Mesothelial cell of epicardium (in vitro differentiated cells): ENCODE measurements at places on chromosomes 7 and 10.

DNA sequence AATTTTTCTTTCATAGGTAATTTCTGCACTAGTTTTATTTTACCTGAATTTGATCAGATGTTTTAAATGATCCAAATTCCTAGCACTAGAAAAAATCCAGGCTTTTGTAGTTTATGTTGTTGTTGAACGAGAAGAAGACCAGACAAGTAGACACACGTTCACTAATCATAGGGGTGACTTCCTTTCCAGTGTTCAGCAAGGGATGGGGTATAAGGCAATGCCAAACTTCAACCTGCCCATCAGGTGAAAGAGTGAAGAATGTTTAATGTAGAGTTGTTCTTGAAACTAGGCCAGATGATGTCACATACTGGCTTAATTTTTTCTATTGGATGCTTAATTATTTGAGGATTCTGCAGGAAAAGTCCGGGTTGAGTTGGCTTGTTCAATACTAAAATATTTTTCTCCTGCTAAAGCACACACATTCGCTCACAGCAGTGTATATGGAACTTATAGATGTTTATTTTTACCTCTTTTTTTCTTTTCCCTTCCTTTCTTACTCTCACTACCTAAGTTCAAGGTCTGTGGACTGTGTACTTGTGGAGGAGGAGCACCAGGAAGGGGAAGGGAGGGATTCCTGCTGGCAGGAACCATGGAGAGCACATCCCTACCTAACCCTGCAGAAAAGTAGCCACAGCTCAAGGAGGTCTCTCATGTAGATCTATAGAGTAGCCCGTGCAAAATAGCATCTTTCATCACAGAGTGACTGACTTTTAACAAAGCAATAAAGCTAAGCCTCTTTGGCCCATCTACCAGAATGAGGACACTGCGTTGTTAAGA is 23.1 kb upstream of the AKR1E2 start:
- DNase-seq: no peak

DNA sequence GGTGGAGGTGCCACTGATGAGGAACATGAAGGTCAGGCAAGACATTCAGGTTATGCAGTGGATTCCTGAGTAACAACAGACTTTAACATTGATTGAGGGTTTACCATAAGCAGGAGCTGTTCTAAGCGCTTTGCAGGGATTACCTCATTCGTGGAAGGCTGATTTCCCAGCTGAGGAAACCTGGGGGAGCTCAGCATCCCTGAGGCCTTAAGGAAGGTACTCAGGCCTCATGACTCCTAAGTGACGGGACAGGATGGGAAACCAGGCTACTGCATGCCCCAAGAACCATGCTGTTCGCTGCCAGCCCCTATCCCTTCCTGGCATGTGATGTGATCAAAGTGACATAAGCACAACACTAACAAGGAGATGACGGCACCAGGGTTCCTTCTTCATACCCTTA is 143.6 kb upstream of the NFE2L3 start:
- DNase-seq: no peak

DNA sequence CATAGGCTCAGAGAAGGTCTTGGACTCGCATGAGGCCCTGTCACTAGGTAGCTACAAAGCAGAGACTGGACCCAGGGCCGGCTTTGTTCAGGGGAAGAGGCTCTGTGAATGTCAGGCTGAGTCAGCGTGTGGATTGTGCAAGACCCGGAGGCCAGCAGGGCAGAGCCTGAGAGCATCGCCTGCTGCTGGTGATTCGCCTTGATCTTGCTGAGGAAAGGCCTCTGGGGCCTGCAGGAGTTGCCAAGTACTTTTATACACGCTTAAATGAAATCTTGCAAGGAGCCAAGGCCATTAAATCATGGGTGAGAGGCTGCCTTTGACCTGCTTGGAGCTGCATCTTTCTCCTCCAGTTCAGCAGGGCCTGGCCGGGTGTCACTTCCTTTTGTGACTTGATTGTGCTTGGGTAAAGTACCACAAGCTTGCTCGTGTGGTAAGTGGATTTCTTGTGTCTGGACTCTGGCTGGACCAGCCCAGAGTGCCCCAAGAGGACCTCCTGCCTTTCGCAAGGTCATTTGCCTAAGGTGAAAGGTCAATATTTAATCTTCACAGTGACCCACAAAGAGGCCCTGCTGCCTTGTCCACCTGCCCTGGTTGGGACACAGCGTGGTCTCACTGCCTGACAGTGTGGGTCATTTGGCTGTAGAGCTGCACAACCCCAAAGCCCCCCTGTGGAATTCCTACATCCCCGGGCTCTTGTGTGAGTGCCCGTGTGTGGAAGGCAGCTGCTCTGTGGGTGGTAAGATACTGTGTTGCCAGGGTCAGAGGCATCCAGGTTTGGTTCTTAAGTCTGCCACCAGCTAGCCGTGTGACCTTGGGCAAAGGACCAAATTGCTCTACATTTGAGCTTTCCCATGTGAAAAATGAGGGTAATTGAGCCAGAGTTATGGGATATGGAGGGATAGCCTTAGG is 38.6 kb upstream of the SH2D4B start:
- no peak for DNase-seq

GRCh38 chr10:80196950-80197315 is 8.4 kb downstream of the ANXA11 start:
- no peak for DNase-seq

DNA sequence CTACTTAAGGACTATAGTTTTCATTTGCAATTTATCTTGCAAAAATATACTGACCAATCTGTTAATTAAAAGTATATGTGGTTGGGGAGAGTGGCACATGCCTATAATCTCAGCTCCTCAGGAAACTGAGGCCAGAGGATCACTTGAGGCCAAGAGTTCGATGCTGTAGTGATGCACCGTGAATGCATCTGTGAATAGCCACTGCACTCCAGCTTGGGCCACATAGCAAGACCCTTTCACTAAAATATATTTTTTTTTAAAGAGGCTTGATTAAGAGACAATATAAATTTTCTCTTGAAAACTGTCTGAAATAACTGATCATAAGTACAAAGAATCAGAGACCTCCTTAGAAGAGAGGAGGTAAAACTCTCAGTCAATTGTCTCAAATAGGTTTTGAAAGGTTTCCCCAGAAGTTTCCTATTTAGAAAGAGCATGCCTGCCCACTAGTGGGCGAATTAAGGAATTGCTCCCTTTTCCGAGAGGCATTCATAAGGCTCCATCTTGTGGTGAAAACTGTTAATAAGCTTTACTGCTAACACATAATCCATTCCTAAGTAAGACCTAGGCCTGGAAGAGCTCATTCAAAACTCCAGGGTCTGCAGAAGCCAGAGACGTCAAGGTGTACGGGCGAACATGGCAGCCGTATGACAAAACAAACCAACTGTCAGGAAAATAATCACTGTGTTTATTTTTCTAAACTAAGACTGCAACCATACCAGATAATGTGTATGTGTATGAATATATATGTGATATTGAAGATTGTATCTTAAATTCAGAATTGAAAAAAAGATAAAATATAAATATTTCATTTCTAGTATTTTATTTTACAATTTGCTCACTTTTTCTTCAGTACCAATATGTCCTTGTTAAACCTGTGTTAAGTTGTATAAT is 6.8 kb upstream of the TAS2R40 start:
- DNase-seq: peak; percentile 64

- DNase-seq: no peak
These were observed 313.4 kb downstream of the DNAJB6 start for GRCh38 chr7:157650131-157650631.

DNA sequence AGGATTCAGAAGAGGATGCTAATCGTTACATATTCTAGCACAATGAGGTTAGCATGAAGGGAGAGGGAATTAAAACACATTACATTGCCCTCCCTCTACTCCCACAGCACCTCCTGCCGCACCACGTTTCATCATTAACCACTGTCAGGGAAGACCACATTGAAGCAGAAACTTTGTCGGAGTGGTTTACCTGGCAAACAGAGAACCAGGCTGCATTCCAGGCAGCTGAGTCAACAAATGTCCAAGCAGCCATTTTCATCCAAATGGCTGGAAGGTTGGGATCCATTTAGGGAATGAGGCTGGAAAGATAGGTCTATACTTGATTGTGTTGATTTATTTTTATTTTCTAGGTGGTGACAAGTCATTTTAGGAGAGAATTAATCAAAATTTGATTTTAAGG is 273.6 kb downstream of the DYNC1I1 start:
- no peak for DNase-seq

DNA sequence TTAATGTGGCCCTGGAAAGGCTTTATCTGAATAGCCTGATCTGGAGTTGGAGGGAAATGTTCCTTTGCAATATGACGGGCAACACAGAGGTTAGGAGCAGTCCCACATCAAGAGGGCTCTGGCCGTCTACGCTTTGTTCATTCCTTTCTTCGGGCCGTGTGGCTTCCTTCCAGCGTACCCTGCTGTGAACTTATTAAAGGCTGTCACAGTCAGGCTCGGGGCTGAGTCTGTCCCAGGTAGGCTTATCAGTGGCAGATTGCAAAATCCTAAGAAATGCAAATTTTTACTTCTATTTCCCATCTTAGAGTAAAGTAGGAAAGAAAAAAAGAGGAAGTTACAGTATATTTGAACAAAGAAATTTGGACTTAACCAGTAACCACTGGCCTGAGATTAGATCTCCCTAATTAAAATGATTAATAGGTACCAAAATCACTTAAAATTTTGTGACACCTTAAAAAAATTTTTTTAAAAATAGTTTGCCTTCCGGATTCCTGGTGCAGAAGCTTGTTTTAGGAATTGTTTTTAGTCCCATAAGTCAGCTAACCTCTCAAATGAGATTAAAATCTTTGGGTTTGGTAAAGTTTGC is 453.1 kb upstream of the MKI67 start:
- DNase-seq: no peak

DNA sequence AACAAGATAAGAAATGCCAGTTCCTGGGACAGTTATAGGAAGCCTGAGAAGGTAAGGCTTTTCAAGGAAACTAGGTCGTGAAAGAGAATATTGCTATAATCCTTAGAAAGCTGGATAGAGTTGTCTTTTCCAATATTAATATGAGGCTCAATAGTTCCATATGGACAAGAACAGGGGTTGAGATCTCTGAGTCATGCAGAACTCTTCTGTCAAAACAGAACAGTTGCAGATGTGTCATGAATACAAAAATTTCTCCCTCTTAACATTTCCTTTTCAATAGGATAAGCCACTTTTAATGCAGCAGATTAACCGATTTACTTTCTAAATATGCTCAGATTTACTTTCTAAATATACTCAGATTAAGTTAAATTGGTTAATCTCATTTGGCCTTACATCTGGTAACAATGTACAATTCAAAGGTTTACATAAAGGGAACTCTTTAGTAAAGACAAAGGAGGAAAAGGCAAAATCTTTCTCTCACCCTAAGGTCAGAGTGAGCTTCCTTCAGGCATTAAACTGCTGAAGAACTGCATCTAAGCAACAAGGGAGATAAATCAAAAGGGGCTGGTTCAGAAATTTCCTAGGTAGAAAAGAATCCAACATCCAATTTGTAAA is 104.7 kb upstream of the PCDH15 start:
- no peak for DNase-seq

GRCh38 chr7:120055300-120055699 is 217.7 kb upstream of the KCND2 start:
- no peak for DNase-seq

DNA sequence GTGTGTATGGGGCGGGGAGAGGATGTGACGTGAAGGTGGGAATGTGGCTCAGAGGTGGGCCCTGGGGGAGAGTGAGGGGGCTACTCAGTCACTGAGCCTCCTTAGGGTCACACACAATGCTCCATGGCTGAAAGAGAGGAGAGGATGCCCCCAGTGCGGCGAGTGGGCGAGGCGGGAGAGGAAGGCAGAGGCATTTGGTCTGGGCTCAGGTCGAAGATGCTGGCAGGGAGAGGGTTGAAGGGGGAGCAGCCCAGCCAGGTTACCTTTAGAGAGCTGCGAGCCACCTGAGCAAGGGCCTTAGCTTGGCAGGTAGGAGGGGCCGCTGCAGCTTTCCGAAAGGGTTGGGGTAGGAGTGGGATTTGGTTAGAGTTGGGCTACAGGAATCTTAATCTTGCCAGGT is 4.7 kb upstream of the LOXL4 start:
- no peak for DNase-seq

- no peak for DNase-seq
These were observed 66.8 kb upstream of the NRP1 start for GRCh38 chr10:33401300-33401699.

- no peak for DNase-seq
These were observed 307.4 kb downstream of the FZD1 start for GRCh38 chr7:91571601-91572000.

- DNase-seq: no peak
These were observed 12.9 kb downstream of the PAPSS2 start for GRCh38 chr10:87672551-87672950.

- no peak for DNase-seq
These were observed 79.0 kb upstream of the PLXNA4 start for GRCh38 chr7:132655131-132655727.

GRCh38 chr7:90626013-90626412 is 29.9 kb downstream of the CDK14 start:
- no peak for DNase-seq

- no peak for DNase-seq
These were observed 143.1 kb downstream of the ZNF365 start for GRCh38 chr10:62517252-62517651.

DNA sequence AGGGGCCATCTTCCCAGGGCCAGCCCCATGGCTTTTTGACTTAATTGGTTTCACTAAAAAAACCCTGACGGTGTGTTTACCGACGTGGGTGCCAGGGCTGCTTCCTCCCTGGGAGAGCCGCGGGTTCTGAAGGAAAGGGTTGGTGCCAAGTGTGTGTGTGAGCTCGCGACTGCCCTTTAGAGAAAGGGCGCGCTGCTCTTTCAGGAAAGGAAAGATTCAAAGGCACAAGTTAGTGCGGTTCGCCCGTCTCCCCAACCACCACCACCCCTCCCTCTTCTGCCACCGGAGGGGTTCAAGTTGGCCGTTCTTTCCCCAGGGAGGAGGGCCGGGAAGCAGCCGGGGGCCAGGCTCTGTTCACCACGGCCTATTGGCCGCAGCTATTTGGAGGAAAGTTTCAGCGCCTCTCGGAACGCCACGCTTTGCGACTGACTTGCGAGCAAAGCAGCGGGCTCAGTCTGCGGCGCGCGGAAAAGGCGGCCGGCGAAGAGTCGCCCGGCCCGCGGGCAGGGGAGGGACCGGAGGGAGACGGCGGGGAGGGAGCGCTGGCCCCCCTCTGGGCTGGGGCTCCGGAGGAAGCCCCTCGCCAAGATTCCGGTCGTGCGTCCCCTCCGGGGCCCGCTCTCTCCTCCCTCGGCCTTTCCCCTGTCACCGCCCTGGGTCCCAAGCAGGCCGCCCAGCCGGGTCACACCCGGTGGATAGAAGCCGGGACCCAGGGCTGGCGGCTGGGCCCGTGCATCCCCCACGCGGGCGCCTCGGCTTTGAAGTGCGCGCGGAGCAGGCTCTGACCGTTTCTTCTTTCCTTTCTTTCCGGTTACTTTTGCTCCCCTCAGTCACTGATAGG is 165.9 kb upstream of the PPP1R3A start:
- DNase-seq: peak; percentile 59

DNA sequence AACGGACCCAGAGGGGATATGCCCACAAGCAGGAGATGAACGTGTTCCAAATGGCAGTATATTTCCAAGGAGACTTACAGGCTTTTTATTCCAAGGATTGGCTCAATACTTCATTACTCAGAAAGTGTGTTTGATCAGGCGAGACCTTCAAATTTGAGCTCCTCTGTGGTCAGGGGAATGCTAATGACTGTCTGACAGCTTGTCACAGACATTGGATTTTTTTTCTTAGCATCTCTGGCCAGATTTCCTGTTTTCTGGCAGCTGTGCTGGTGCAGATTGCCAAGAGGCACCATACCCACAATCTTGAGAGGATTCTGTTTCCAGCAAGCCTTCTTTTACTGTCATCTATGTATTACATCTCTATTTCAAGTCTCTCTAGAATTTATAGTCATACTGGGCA is 93.8 kb downstream of the C1GALT1 start:
- DNase-seq: no peak

GRCh38 chr7:122743211-122743610 is 40.5 kb upstream of the RNF148 start:
- DNase-seq: no peak
